ENCODE measurements at places on chromosomes 1 and 21.
A peak's percentile ranks its signal among the peaks of the same experiment; 100 is the strongest.

GRCh38 chr1:154453161-154453560, 48.0 kb downstream of the IL6R start:
- no peak for DNase-seq

DNA sequence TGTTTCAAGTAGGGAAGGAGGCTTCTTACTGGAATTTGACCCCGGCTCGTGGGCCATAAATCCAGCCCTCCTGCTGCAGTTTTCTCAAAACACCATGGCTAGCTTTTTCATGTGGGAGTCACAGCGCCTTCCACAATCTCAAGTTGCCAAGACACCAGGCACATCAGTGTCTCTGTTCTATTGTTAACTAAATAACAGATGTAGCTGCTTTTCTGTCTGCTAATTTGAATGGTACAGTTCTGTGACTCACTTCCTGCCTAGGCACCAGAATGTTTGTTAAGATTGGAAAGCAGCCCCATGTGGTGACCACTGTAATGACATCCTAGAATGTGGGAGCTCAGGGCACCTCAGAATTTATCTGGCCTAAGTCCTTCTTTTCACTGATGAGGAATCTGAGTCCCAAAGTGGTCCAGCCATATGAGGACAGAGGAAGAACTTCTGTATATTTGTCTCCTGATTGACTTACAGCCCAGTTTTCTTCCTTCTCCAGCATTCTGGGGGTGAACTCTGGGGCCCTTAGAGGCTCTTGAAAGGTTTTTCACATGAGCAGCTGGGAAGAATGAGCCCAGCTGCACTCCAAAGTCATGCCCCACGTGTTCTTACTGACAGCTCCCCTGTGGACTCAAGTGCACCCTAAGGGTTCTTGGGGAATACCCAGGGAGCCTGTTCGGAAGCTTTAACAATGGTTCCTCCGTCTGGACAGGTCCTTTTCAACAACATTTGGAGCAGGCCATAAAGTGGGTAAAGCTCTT, 27.5 kb downstream of the TRIM45 start:
- DNase-seq, result peak; percentile 19

- DNase-seq, result peak; percentile 77
Measured at GRCh38 chr1:177170756-177171535, at the start of gene BRINP2. BRINP2 (plus strand) TSS chr1:177170958; CDS start chr1:177229877, 58,919 bp downstream.

GRCh38 chr1:202616355-202616915, 93.8 kb downstream of the SYT2 start:
- no peak for DNase-seq

DNA sequence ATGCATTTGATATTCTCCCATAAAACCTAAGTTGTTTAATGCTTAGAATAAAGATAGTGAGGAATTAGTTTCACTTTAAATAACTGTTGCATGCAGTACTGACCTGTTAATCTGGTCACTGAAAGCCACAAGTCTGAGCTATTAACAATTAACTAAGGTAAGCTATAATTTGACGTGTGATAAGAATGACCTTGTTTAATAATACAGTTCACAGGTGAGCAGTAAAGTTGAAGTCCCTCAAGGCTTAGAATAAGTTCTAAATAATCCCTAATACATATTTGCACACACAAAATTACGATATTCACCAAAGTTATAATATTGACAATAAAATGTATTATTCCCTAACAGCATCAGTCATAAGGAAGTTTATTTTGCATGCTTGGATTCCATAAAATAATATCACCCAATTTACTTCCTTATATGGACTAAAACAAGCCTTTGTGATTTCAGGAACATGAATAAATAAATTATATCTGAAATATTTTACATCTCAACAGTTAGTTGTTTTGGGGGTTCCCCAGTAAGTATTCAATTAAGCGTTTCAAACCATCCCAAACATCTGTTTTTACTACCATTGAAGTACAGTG, 70.6 kb upstream of the CHRM3 start:
- DNase-seq, result no peak

GRCh38 chr21:32484706-32485380, 72.3 kb downstream of the EVA1C start:
- DNase-seq, result no peak

DNA sequence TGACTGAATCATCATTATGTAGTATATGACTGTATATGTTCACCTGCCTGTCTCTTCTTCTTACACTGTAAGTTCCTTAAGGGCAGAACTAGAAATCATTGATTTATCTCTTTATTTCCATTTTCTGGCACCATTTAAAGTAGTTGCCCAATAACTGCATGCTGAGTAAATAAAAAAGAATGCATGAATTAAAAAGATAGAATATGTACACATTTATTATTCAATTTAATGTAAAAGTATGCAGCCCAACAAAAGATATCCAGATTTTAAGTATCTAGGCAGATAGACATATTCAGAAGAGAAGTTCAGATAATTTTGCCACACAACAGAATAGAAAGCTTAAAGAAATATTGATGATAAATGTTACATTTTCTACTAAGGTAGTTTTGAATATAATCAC, 1244.6 kb upstream of the ADGRL4 start:
- DNase-seq, result no peak

DNA sequence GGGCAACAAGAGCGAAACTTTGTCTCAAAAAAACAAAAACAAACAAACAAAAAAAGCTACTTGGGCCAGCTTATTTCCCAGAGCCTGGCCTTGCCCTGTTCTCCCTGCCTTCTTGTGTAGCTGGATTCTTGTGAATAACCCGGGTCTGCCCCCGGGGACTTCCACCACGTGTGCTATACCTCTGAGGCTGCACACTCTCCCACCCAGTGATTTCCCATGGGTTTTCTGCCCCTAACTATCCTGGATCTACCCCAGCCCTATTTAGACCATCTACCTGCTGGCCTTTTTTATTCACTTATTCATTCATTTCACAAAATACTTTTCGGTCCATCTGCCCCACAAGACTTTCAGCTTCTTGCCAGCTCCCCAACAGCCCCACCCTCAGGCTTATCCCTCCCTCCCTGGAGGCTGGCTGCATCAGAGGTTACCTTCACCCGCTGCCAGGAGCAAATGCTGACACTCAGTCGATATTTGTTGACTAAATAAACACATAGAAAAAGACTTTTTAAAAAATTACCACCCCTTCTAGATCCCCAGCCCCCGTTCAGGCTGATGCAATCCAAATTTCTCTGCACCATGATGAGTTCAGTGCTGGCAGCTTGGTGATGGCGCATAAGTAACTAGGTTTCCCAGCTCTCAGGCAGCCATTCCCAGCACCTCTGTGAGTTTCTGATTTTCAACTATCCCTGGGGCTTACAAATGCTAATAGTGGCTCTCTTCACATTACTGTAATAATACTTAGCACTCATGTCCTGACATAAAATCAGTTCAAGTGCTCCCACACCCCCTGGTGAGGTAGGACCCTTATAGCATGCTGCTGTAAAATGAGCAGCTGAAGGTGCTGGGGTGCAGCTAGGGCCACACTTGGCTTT, 30.7 kb upstream of the TARBP1 start:
- peak; percentile 70 for DNase-seq

DNA sequence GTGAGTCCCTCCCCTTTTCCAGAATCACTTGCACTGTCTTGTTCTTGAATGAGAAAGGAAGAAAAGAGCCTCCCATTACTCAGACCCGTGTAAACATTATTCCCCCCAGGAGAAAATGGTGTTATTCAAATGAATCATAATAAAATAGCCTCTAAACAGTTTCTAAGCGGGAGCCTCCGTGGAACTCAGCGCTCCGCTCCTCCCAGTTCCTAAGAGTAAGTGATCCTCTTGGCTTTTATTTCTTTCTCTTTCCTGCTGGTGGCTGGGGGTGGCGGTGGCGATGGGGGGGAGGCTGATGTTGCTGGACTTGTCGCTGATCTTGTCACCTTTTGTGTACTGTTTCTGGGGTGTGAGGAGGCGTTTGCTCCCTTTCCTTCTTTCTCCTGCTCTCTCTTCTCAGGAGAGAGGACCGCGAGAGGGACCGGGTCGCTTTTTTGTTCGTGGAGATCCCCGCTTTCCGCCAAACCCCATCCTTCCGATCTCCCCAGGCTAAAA, 781 bp downstream of the PROX1 start:
- DNase-seq, result peak; percentile 46

- no peak for DNase-seq
Measured at GRCh38 chr1:39165488-39165887, 39.0 kb upstream of the MACF1 start.

DNA sequence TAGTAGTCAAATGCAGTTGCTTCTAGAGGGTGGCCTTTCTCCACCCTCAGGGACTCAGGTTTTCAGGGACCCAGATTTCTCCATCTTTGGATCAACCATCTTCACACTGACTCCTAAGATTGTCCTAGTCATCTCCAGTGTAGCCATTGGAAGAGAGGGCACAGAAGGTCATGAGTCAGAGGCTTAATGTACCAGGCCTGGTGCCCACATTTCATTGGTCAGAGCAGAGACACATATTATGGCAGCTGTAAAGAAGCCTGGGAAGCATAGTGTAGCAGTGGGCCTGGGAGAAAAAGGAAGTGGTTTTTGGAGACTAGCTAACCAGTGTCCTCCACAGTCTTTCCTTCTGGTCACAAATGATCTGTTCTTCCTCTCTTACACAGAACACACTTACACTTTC, 122.5 kb downstream of the GIPC2 start:
- no peak for DNase-seq

GRCh38 chr21:41164981-41165655, 2.8 kb upstream of the BACE2 start:
- no peak for DNase-seq

- no peak for DNase-seq
Measured at GRCh38 chr21:31846690-31847089, 26.1 kb upstream of the HUNK start.

DNA sequence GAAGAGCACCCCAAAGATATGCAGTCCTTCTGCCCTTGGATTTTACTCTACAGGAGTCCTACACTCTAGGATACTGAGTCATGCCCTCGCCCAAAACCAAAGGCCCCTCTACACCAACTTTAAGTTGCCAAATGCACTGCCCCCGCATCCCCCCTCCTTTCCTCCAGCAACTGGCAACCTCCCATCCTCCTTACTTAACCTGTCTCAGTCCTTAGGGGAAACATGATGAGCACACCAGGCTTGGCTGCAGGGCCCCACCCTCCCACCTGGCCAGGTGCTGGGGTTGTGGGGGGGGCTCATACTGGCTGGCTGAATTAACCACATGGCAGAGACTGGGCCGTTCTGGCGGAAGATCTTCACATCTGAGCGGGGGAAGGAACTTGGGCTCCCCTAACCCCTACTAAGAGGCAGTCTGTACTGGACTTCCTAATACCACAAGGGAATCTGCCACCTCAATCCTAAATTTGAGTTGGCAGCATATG, 1.2 kb downstream of the HDGF start:
- peak; percentile 51 for DNase-seq

- DNase-seq, result no peak
Measured at GRCh38 chr21:32795376-32795775, 23.8 kb upstream of the PAXBP1 start.

DNA sequence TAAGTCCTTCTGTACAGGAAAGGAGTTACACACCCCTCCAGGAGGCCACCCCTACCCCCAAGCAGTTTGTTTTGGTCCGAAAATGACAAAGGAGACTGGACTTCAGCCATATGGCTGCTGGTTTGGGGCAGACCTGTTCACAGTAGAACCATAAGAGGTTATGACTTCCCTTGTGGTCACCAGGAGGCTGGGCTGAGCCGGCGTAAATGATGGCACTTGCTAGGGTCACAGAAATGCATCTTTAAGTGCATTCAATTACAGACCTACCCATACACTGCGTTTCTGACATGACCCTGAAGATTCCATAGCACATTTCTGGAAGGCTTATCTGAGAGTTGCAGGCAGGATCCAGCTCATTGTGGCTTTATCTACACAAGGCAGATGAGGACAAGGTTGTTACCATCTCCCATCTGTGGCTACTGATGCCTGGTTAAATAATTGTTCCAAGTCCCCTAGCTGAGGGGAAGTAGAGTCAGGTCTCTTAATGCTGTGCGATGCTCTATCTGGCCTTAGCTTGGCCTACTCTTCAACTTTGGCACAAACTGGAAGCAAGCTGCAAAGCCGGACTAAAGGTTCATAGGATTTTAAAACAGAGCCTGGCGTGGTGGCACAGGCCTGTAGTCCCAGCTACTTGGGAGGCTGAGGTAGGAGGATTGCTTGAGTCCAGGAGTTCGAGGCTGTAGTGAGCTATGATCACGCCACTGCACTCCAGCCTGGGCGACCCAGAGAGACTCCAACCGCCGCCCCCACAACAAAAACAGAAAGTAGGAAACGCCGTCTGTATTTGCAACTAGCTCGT, 1.7 kb upstream of the TRIM67 start:
- no peak for DNase-seq

DNA sequence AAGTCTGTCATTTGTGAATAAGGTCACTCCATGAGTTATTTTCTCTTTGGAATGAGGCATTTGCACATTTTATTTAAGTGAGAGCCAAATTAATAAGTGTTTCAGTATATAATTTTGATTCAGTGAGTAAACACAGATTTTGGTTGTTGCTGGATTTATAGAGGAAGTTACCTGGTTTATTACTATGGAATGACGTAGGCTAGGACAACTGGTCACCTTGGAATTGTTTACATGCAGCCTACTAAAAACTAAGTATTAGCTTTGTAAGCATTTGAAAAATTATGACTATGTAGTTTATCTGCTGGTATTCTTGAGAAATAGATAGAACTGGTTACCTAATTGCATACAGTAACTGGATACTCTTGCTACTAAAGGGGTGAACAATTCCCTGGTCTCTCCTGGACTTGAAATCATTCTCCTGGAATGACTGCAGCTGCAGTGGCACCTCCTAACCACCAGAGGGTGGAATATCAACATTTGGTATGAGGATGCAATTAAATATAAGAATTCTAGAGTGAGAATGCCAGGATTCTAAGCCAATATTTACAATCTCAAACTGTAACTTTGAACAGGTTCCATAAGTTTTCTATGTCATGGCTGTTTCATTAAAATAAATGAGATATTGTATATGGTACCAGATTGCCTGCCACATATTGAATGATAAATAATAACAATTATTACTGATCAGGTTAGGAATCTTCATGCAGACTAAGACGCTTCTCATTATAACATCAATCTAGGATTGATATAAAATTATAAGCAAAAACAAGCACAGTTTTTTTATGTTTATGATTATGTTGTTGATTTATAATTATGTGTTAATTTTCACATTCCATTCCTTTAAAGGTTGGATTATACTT, 3.5 kb upstream of the KRTAP27-1 start:
- DNase-seq, result peak; percentile 1

DNA sequence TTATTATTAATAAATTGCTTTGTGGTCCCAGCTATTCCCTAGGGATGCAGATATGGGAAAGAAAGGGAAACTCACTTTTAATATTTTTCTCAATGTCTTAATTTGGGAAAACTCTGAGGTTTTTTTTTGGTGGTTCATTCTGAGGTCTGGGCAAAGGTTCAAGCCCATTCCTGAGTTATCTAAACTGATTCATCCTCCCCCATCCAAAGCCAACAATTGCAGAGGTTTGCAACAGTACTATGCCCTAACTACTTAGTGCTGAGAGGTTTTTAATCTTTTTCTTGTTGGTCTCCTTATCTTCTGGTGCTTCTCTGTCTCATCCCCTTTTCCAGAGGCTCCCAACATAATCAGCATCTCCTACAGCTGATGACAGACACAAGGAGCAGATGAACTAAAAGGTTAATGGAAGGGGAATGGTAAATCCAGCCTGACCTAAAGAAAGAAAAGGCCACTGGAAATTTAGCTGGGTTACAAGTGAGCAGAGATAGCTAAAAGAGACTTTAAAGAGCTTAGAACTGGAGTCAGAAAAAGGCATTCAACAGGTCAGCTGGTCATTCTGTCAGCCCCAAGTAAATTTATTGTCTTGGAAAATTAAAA, 390.4 kb downstream of the TGFB2 start:
- DNase-seq, result peak; percentile 10

GRCh38 chr1:151840421-151840820, 801 bp upstream of the C2CD4D start:
- no peak for DNase-seq

GRCh38 chr1:185914089-185914488, 179.9 kb downstream of the HMCN1 start:
- no peak for DNase-seq

All from ELF-1 (cell line).